Smooth muscle cell of trachea (primary cell): ENCODE measurements at places on chromosomes 6 and 20. TPM values are rescaled to one million over a fixed set of nuclear protein-coding genes. Genes with fewer than 3 reads are reported as not detected.

The TSBP1 gene
- total RNA-seq = not detected in 2 replicates

The B3GAT2 gene
- total RNA-seq = under 0.01 TPM in 1 of 2 replicates, not detected in the other

The BLOC1S5 gene
- total RNA-seq = 15.2 and 21.1 TPM in 2 replicates

The MOG gene
- not detected in 2 replicates for total RNA-seq

The PI16 gene
- total RNA-seq = 0.50 TPM in 1 of 2 replicates, not detected in the other

The CDSN gene
- not detected in 2 replicates for total RNA-seq

The ATP6V1G2 gene
- 5.5 and 5.7 TPM in 2 replicates for total RNA-seq

The KIF25 gene
- total RNA-seq = not detected in 2 replicates

The CLPSL1 gene
- total RNA-seq = not detected in 2 replicates

The PRSS16 gene
- total RNA-seq = not detected in 2 replicates

The GLP1R gene
- total RNA-seq = not detected in 2 replicates

The KIAA1755 gene
- total RNA-seq = 4.1 and 4.3 TPM in 2 replicates

The NCOA7 gene
- 36.4 and 39.9 TPM in 2 replicates for total RNA-seq

The EPB41L1 gene
- 13.8 and 28.9 TPM in 2 replicates for total RNA-seq

The FOXA2 gene
- total RNA-seq = not detected in 2 replicates

The HDGFL1 gene
- not detected in 2 replicates for total RNA-seq

The MAFB gene
- 1.0 and 3.3 TPM in 2 replicates for total RNA-seq

The SMLR1 gene
- not detected in 2 replicates for total RNA-seq

The RANBP9 gene
- 45.3 and 46.0 TPM in 2 replicates for total RNA-seq

The TREM2 gene
- 0.33 and 0.44 TPM in 2 replicates for total RNA-seq

The PRRT1 gene
- total RNA-seq = 0.33 and 0.44 TPM in 2 replicates

The OOEP gene
- 0.29 TPM in 1 of 2 replicates, not detected in the other for total RNA-seq

The RIN2 gene
- 48.1 and 59.2 TPM in 2 replicates for total RNA-seq

The PTPRT gene
- total RNA-seq = not detected in 2 replicates
